ENCODE measurements at places on chromosomes 13 and 19.

DNA sequence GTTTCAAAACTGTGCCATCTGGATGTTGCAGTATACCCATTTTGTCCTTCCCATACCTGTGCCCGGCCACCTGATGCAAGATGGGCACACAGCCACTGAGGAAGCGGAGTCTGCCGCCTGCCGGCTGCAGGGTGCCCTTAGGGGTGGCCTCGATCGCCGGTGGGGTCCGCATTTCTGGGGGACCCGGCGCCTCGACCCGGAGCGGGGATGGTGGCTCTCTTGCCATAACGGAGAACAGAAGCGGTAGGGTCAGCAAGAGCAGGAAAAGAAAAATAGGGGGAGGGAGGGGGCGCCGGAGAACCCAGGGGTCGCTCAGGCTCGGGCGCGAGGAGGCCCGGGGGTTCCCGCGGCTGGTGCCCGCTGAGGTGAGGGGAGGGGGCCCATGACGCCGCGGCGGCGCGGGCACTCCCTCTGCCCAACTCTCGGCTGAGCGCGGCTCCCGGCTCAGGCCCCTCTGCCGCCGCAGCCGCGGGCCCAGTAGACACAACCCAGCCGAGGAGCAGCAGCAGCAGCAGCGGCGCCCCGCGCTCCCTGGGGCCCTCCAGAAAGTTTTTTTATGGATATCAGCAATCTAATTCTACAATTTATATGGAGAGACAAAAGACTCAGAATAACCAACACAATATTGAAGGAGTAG, 13.8 kb upstream of the CYP4F2 start:
- no peak for DNase-seq

DNA sequence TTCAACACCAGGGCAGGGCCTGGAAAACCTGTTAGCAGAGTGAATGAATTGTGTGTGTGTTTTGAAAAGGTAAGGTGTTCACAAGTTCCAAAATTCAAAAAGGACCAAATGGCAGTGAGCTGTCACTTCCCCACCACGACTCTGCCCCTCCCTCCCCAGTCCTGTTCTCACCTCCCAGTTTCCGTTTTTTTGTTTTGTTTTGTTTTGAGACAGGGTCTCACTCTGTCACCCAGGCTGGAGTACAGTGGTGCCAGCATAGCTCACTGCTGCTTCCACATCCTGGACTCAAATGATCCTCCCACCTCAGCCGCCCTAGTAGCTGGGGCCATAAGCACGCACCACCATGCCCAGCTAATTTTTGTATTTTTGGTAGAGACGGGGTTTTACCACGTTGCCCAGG, 20.3 kb upstream of the BCL3 start:
- DNase-seq: no peak

- DNase-seq: no peak
These were observed 47.4 kb downstream of the TNFRSF19 start for GRCh38 chr13:23617551-23618024.

- DNase-seq: no peak
These were observed 1.9 kb upstream of the SLITRK1 start for GRCh38 chr13:83884141-83884540.

GRCh38 chr19:35557539-35558399, 5.7 kb downstream of the ATP4A start:
- DNase-seq: peak; percentile 40

GRCh38 chr19:58326914-58327726, at the start of gene ZSCAN22:
ZSCAN22 (plus strand) TSS chr19:58326994; CDS start chr19:58334803, 7,809 bp downstream.
- DNase-seq: peak; percentile 87

DNA sequence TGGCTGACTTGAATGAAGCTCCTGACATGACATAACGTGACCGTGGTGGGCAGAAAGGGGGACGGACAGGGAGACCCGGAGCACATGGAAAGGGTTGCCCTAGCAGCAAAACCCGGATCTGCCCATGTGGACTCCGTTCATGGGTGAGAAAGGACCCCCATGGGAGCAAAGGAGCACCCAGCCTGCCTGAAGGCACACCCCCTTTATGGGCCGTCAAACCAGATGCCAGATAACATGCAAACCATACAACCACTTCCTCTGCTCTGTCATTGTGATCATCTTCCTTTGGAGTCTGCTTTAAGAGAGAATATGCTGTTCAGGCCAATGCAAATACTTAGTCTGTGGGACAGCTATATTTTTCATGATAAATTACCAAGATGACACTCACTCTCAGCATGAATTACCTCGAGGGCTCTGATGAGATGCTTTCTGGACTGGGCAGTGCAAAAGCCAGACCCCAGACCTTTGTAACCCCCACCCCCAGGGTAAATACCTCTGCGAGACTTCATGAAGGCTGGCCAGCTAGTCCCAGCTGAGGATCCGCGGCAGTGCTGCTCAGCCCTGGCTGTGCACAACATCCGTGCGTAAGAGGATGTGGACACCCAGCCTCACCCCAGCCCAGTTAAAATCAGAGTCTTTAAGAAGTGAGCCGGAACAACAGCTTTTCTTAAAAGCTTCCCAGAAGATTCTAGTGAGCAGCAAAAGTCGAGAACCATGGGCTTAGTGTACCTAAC, 126.6 kb downstream of the USP12 start:
- no peak for DNase-seq

DNA sequence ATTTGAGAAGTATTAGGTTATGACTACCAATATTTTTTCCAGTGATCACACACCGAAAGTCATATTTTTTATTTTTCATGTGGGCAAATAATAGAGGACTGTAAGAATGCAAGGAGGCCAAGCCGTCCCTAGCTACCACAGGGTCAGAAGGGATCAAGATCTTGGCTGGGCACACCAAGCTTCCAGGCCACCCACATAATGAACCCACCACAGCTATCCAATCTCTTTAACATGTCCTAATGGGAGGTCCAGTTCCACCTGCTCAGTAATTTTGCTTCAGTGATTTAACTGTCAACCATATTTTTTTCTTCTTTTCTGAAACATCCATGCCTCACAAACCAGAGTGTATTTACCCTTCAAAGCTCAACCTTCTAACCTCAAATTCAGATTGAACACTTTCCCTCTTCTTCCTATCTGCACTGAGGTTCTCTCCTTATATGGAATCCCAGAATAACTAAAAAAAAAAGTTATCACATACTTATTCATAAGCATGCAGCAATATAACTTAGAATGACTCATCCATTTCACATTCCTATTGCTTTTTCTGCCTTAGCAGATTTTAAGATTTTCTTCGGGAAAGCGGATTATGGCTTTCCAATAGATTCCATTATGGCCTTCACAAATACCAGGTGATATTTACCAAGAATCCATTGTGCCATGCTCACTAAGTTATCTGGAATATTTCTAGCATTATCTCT, 12.2 kb downstream of the ARGLU1 start:
- DNase-seq: no peak

DNA sequence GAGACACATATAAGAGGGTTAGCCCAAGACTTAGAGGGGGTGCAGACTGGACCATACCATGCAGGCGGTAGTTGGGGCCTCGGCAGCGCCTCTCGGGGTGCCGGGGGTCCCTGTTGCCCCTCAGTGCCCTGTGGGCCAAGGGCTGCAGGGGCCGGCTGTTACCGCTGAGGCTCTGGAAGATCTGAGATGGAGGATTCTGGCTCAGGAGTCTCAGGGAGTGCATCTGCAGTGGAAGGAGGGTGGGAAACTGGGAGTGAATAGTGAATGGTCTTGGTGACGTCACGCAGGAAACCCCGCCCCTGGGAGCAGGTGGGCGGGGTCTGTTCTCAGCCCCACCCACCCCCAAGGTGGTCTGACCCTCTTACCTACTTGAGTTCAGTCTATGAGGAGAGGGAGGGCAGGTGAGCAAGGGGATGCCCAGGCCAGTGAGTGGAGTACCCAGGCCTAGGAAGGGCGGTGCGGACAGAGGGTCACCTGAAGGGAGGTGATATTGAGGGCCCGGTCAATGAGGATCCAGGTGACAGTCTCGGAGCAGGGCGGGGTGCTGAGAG, 1.7 kb upstream of the DBP start:
- no peak for DNase-seq
